Activated T-cell treated with anti-CD3 and anti-CD28 coated beads, Interleukin-2, amount 50 U/mL, for 72 hours (primary cell): ENCODE measurements at places on chromosomes 2 and 18.
A peak's percentile ranks its signal among the peaks of the same experiment; 100 is the strongest.

DNA sequence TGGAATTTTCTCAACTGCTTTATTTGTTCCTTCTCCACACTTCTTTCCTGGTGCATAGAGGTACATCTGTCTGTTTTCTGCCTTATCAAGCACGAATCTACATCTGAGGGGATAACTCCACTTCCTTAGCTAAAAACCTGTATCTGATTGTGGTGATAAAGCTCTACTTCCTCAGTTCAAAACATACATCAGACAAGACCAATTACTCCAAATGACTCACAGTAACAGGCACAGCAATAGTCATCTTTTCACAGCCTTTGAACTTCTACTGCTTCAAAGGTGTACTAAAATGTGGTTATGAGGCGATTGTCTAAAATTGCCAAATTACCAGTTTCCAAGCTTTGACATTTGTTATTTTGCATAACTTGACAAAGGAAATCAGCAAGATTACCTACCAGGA, 803.6 kb upstream of the ZEB2 start:
- DNase-seq: no peak

DNA sequence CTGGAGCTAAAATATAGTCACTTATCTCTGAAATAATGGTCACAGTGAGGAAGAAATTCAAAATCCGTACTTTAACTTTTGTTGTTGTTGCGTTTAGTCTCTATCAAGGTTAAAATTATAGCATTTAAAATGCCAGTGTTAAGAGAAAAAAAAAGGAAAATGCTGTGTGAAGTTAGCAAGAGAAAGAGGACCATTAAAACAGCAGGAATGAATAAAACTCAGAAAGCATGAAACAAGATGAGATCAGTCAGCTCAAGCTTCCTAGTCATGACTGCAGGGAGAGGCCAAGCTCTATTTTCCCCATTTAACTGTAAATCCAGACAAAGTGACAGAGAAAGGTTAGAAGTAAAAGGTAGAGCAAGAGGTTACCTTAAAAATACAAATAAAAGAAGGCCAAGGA, 281.7 kb upstream of the ATP5MC3 start:
- DNase-seq: no peak

- DNase-seq: no peak
Observed at GRCh38 chr2:58860586-58860985, 619.5 kb upstream of the FANCL start.

- DNase-seq: no peak
Observed at GRCh38 chr18:48166336-48166875, 235.9 kb upstream of the SMAD2 start.

- no peak for DNase-seq
Observed at GRCh38 chr2:68709421-68709911, 25.1 kb upstream of the ARHGAP25 start.

DNA sequence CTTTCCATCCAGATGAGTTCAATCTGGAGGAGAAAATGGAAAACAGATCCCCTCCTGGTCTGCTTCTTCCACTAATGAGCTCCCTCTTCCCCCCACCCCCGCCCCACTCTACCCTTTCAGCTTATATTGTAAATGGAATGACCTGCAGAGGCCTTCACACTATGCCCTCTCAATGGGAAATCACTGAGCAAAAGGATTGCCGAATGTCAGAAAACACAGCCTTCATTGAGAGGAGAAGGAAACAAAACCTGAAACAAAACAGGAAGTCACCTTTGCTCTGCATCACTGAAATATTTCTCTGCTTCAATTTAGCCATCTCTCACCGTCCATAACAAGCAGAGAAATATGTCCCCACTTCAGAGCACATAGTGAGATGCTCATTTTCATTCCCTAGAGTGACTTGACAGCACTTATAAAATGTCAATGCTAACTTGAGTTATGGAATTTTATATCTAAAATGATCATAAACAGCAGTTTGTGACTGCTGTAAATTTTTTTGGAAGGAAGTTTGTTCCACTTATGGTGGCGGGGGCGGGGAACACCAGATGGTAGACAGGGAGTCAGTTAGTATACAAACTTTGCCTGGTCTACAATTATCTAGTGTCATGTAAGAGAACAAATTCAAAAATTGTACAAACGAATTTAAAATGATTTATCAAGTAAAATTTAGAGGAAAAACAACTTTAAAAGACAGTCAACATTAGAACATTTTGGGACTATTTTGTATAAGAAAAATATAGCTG, 1.8 kb upstream of the FRZB start:
- no peak for DNase-seq

GRCh38 chr2:88735133-88735532, 43.7 kb downstream of the RPIA start:
- no peak for DNase-seq

DNA sequence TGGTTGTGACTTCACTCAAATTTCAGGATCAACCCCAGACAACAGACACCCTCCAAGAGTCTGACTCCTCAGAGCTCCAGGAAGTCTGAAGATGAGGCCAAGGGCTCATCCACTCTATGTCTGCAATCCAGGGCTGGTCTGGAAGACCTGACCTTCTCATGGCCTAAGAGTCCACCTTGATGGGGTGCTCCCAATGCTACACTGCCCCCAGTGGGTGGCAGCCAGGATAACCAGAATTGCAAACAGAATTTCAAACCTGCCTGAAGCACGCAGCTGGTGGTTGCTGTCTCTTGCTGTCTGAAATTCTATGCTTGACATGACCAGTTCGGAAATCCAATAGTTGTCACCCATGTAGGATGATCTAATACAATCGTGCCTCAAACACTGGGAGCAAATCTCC, 96.0 kb downstream of the UXS1 start:
- peak; percentile 46 for DNase-seq

- DNase-seq: no peak
Observed at GRCh38 chr18:76958692-76959341, 136.5 kb downstream of the ZNF236 start.

GRCh38 chr2:144660518-144661316, 140.8 kb upstream of the ZEB2 start:
- peak; percentile 1 for DNase-seq

DNA sequence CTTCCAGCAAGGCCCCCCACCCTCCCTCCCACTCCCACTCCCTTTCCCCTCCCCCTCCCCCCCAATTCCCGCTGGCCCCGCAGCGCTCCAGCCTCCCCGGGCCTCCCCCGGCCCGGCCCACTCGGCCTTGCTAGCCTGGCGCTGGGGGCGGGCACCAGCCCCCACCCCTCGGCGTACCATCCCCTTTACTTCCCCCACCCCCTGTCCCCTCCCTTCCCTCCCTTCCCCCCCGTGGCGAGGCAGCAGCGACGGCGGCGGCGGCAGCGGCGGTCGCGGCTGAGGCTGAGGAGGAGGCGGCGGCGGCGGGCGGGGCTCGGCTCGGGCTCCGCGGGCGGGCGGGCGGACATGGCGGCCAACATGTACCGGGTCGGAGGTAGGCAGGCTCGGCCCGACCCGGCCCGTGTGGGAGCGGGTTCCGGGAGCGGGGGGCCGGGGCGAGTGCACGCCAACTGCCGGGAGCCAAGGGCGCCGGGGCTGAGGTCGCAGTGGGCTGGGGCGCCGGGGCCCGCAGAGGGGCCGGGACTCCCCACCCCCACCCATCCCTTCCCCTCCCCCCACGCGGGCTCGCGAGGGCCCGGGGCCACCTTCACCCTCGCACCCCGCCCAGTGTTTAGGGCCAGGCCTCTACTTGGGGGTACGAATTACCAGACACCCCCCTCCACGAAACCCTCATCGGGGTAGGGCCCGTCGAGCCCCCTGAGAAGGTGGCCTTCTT, at the start of gene MTA3:
Gene MTA3, plus strand, starts transcription at position 232 of the 715 bp plus-strand sequence. Its CDS starts 114 bp downstream, at position 346.
- peak; percentile 81 for DNase-seq

GRCh38 chr2:50691513-50691912, 340.4 kb downstream of the NRXN1 start:
- DNase-seq: no peak

- DNase-seq: no peak
Observed at GRCh38 chr2:195608768-195609454, 48.1 kb upstream of the SLC39A10 start.

DNA sequence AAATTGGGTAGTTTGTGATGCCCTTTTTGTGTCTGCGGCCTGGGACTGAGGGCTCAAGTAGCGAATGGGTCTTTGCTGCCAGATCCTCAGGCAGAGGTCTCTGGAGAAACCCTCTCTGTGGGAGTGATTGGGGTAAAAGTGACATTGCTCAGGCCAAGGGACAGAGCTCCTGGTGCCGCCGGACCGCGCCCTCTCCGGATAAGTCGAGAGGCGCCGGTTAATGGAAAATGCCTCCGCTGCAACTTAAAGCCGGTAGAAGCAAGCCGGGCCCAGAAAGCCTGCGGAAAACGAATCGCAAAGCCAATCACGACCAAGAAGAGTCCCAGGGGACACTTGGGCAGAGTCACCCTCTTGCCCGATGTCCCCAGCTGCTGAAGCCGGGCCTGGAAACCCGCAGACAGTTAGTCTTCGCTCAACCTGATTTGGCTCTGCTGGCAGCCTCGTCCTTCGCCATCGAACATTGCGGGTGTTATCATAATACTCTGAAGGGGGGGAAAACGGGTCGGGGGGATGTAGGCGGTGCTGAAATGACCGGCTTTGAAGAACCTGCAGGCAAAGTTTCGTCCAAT, 352 bp upstream of the HOXD12 start:
- no peak for DNase-seq

GRCh38 chr18:63302636-63303405, 16.7 kb downstream of the BCL2 start:
- no peak for DNase-seq

DNA sequence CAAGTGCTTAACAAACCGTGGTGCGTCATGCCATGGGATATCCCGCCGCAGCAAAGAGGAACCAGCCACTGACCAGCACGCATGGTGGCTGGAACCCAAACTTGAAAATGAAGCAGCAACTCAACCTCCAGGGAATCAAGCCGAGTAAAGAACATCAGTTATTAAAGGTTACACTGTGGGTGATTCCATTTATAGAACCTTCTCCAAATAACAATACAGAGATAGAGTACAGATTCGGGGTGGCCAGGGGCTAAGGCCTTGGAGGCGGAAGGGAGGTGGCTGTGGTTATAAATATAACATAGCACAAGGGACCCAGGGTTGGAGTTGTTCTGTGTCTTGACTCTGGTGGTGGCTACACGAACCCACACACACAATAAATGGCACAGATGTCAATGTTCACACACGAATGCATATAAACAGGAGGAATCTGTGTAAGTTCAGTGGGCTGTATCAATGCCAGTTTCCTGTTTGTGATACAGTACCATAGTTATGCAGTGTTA, 123.1 kb downstream of the EIPR1 start:
- DNase-seq: no peak

DNA sequence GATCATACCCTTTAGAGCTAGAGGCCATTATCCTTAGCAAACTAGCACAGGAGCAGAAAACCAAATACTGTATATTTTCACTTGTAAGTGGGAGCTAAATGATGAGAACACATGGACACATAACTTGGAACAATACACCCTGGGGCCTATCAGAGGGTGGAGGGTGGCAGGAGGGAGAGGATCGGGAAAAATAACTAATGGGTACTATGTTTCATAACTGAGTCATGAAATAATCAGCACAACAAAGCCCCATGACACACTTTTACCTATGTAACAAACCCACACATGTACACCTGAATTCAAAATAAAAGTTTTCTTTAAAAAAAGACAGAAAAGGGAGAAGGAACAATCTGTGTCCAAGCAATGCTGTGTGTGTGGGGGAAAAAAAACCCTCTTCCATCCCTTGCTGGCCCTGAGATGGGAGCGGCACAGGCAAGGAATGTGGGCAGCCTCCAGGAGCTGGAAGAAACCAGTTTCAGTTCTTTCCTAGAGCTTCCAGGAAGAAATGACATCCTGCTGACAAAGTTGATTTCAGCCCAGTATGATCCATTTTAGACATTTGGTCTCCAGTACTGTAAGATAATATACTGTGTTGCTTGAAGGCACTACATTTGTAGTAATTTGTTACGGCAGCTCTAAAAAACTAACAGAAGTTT, 458.7 kb upstream of the CNTNAP5 start:
- DNase-seq: no peak

DNA sequence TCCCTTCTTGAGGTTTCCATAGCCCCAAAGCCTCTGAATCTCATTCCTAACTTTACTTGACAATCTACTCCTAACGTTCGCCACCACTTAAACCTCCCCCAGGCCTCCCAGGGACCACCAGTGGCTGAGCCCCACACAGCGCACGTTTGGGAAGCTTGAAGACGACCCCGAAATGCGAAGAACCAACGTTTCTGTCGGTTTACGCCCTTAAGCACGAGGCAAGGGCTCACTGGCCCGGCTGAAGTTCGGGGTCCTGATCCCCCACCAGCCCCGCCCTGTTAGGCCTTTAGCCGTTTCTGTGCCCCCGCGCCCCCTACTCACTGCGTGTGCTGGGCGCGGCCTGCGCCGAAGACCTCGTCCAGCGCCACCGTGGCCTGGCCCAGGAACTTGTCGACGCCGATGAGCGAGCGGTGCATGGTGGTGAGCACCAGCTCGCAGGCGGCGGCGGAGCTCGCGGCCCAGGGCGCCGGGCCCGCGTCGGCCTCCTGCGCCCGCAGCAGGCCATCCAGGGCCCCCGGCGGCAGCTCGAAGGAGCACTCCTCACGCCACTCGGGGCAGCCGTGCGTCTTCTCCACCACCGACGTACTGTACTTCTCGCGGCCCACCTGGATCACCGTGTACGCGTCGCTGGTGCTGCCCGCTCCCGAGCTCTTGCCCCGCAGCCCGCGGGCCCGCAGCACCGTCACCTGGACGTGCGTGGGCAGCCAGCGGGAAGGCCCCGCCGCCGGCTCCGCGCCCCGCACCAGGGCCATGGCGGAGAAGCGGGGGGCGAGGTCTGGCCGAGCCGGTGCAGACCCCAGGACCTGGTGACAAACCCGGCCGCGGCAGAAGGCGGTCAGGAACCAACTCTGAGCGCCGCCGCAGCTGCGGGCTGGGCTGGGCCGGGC, 479 bp downstream of the RAB11FIP5 start:
- DNase-seq: peak; percentile 43

GRCh38 chr2:231127936-231128335, 3.1 kb upstream of the HTR2B start:
- no peak for DNase-seq

DNA sequence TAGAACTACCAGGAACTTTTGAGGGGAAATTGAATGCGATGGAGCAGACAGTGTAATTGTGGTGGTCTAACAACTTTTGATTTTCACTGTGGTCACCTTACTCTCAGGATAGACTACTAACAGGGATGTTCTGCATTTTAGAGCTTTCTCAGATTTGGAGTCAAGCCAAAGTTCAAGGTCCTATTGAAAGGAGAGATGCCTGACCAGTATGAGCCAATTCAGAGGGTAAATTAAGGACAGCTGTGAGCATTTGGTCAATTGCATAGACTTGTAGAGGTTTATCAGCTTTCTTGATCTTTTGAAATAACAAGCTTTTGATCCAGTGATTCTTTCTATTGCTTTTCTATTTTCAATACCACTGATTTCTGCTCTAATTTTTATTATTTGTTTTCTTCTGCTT, 1095.7 kb upstream of the CNTNAP5 start:
- no peak for DNase-seq

DNA sequence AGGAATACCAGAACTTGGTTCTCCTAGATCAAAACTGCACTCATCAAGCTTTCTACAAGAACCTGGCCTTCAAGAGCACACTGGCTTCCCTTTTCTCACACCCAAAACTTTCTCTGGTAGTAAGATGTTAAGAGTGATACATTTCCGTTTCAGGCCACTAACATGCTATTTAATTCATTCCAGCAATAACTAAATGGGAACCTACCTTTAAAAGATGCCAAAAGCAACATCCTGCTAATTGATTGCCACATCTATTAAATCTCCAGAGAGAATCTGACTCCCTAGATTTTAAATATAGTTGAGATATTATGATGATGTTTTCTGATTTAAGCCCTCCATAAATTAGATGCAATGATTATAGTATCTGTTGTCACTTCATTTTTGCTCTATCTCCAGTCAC, 71.6 kb downstream of the KCTD18 start:
- DNase-seq: no peak

- no peak for DNase-seq
Observed at GRCh38 chr2:227872676-227873075, 1.2 kb downstream of the DAW1 start.

- DNase-seq: no peak
Observed at GRCh38 chr2:107062599-107063220, 176.7 kb upstream of the ST6GAL2 start.
